ENCODE measurements at places on chromosomes 13 and 19. TPM values are rescaled to one million over a fixed set of nuclear protein-coding genes. Genes with fewer than 3 reads are reported as not detected.

GRCh38 chr13:46620471-46620870 lies 67.5 kb downstream of the LRCH1 start:
- H3K36me3 ChIP-seq = no peaks in the 10 kb centered on the region
- peaks cover 12% of the 10 kb centered on the region for H3K4me1 ChIP-seq
- no peak for DNase-seq
- no peak overlapping the region for H3K4me3 ChIP-seq
- no peak overlapping the region for H3K27ac ChIP-seq

- peaks cover 43% of the 10 kb centered on the region for H3K4me1 ChIP-seq
- no peak overlapping the region for H3K4me3 ChIP-seq
- no peak overlapping the region for H3K27ac ChIP-seq
- DNase-seq = no peak
- H3K36me3 ChIP-seq = peaks cover 24% of the 10 kb centered on the region
- H3K27me3 ChIP-seq = no peaks in the 10 kb centered on the region
Measured at GRCh38 chr19:39432677-39433025, 3.1 kb downstream of the RPS16 start.

GRCh38 chr13:34381228-34381627 lies 560.8 kb upstream of the NBEA start:
- H3K36me3 ChIP-seq = no peaks in the 10 kb centered on the region
- H3K4me1 ChIP-seq = no peaks in the 10 kb centered on the region
- no peaks in the 10 kb centered on the region for H3K27me3 ChIP-seq
- H3K4me3 ChIP-seq = no peak overlapping the region
- no peak for DNase-seq

The S1PR5 gene
- total RNA-seq = 1.6 TPM

GRCh38 chr19:16660763-16661479 lies at the start of gene TMEM38A:
TMEM38A (plus strand) TSS chr19:16661139; CDS start chr19:16661218, 79 bp downstream.
- peak within 1 kb of the TSS; percentile 82 for H3K27ac ChIP-seq
- peaks cover 37% of the 10 kb centered on the region for H3K4me1 ChIP-seq
- no peaks in the 10 kb centered on the region for H3K27me3 ChIP-seq
- DNase-seq = peak; percentile 37
- peaks cover 21% of the 10 kb centered on the region for H3K36me3 ChIP-seq

GRCh38 chr13:99087954-99088491 lies 110.2 kb upstream of the DOCK9 start:
- no peaks in the 10 kb centered on the region for H3K27me3 ChIP-seq
- peaks cover 35% of the 10 kb centered on the region for H3K4me1 ChIP-seq
- no peak for DNase-seq
- no peaks in the 10 kb centered on the region for H3K36me3 ChIP-seq
- H3K4me3 ChIP-seq = peak overlapping the region; percentile 88

GRCh38 chr13:50282016-50282415 lies 266.8 kb downstream of the KCNRG start:
- peaks cover 12% of the 10 kb centered on the region for H3K4me1 ChIP-seq
- no peak overlapping the region for H3K27ac ChIP-seq
- H3K27me3 ChIP-seq = no peaks in the 10 kb centered on the region
- H3K4me3 ChIP-seq = no peak overlapping the region
- no peak for DNase-seq

- no peak overlapping the region for H3K27ac ChIP-seq
- H3K4me3 ChIP-seq = no peak overlapping the region
- H3K27me3 ChIP-seq = no peaks in the 10 kb centered on the region
- H3K4me1 ChIP-seq = no peaks in the 10 kb centered on the region
- no peak for DNase-seq
Measured at GRCh38 chr13:27182844-27183497, 11.4 kb upstream of the USP12 start.

DNA sequence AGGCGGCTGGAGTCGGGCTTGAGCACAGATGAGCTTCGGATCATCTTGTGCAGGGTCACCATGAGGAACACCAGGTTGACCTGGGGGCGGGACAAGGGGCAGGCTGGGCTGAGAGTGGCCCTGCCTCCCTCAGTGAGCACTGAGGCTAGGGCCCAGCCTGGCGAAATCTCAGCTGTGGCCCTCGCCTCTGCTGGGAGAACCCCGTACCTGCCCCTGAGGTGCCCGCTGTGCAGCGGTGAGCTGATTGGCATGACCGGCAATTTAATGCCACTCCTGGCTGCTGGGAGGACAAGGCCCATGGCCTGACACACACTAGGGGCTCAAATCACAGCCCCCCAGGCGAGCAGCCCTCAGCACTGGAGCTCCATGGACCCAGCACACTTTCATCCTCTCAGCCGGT lies 19.7 kb upstream of the ASF1B start:
- DNase-seq = no peak
- H3K36me3 ChIP-seq = peaks cover 14% of the 10 kb centered on the region
- no peak overlapping the region for H3K4me3 ChIP-seq
- H3K27ac ChIP-seq = no peak overlapping the region
- no peaks in the 10 kb centered on the region for H3K4me1 ChIP-seq
- no peaks in the 10 kb centered on the region for H3K27me3 ChIP-seq

The HOMER3 gene
- total RNA-seq = 2.1 TPM

DNA sequence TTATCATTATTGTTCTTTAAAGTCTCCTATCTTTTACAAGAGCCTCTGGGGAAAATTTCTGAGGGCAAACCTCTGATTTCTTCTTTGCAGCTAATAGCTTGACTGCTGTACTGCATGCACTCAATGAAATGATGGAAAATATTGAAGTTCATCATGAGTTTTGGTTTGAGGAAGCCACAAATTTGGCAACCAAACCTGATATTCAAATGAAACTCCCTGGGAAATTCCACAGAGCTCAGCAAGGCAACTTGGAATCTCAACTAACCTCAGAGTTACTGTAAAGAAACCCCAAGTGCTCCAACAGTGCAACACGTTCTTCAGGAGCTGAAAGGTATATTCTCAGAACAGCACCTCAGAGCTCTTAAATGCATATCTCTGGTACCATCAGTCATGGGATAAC lies 14.2 kb upstream of the RNF6 start:
- no peak overlapping the region for H3K4me3 ChIP-seq
- no peak for DNase-seq
- H3K4me1 ChIP-seq = no peaks in the 10 kb centered on the region
- H3K27ac ChIP-seq = no peak overlapping the region
- H3K36me3 ChIP-seq = no peaks in the 10 kb centered on the region

The TMEM143 gene
- 31.8 TPM for total RNA-seq

DNA sequence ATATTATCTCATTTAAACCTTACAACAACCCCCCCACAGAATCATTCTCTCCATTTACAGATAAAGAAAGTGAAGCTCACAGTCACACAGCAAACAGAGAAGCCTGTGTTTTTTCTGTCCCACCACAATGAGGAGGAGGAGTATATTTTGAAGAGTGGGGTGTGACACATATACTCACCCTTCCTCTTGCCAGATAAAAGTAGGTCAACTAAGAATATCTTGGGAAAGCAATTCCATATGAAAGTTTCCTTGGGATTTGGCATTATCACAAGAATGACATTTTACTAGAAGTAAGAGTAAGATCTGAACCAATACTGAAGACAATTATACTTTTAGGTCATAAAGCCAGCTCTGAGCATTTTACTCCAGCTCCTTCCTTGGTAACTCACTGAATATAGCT lies 287.5 kb upstream of the HTR2A start:
- H3K4me3 ChIP-seq = no peak overlapping the region
- no peaks in the 10 kb centered on the region for H3K4me1 ChIP-seq
- DNase-seq = no peak
- no peaks in the 10 kb centered on the region for H3K27me3 ChIP-seq
- no peak overlapping the region for H3K27ac ChIP-seq
- no peaks in the 10 kb centered on the region for H3K36me3 ChIP-seq

The F10 gene
- not detected for total RNA-seq

DNA sequence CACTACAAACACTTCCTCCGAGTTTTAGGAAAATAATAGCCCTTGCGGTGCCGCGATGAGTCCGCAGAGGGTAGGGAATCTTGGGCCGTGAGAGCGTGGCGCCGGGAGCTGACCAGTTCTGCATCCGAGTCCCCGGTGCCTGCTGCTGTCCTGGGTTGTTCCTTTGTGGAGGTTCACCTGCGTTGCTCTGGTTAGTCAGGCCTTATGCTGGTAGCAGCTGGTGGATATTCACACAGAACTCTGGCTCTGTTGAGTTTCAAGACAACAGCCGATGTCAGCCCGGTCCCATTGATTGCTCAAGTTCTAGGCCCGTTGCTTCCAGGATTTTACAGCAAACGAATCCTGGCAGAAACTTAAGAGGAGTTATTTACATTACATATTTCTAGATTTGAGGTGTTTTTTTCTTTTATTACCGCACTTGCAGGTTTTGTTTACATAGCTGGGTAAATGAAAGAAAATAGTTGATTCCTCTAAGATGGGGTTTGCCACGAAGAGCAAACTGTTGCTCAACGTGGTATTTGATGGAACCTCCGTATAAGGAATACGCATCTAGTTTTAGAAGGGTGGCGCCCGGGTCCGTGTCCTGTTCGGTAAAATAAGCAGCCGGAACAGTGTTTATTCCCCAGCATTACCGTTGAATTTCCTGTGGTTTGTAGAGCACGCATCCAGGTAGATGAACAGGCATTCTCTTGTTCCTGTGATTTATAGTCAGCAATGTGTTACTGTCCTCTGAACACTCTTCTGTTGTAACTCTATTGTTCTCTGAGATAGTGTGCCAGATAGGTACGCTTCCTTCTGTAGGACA lies 1.3 kb downstream of the CLDN10 start:
- peaks cover 10% of the 10 kb centered on the region for H3K4me1 ChIP-seq
- no peak overlapping the region for H3K4me3 ChIP-seq
- no peak for DNase-seq
- no peak overlapping the region for H3K27ac ChIP-seq
- H3K36me3 ChIP-seq = no peaks in the 10 kb centered on the region

The GJB6 gene
- total RNA-seq = not detected

The KLK11 gene
- total RNA-seq = not detected

DNA sequence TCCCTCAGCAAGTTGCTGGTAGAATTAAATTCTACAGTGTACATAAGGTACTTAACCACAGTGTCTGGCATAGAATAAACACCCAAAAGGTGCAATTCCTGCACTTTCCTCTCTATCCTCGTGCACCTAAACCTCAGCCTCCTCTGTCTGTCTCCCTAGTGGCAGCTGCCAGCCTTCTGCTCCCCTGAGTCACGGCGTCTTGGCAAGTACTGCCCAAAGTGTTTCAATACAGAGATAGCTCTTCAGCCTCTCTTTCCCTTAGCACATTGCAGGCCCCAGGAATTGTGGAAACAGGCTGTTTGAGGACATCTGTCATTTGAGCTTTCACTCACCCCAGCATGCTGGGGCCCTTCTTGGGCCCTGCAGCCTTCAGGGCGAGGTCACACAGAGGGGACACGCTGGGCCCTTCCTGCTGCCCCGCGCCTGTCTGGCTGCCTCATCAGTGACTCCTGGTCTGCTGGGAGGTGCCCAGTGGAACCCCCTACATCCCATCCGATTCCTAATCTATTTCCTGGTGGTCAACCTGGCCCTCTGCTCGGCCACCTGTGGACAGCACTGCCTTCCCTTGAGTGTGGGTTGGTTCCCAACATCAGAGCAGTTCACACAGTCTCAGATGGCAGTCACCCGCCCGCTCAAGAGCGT lies 19.3 kb downstream of the COL4A2 start:
- H3K4me3 ChIP-seq = no peak overlapping the region
- H3K27me3 ChIP-seq = no peaks in the 10 kb centered on the region
- H3K36me3 ChIP-seq = no peaks in the 10 kb centered on the region
- H3K27ac ChIP-seq = no peak overlapping the region
- H3K4me1 ChIP-seq = no peaks in the 10 kb centered on the region

- no peaks in the 10 kb centered on the region for H3K4me1 ChIP-seq
- no peaks in the 10 kb centered on the region for H3K27me3 ChIP-seq
- no peak overlapping the region for H3K4me3 ChIP-seq
- no peak for DNase-seq
- H3K36me3 ChIP-seq = no peaks in the 10 kb centered on the region
- H3K27ac ChIP-seq = no peak overlapping the region
Measured at GRCh38 chr13:59776924-59777690, 386.6 kb downstream of the DIAPH3 start.

GRCh38 chr19:36060430-36060829 lies 5.7 kb downstream of the WDR62 start:
- peaks cover 3% of the 10 kb centered on the region for H3K4me1 ChIP-seq
- no peak overlapping the region for H3K27ac ChIP-seq
- no peaks in the 10 kb centered on the region for H3K27me3 ChIP-seq
- H3K36me3 ChIP-seq = no peaks in the 10 kb centered on the region
- DNase-seq = no peak
- H3K4me3 ChIP-seq = no peak overlapping the region

GRCh38 chr19:5154129-5154798 lies 185.4 kb downstream of the KDM4B start:
- no peak overlapping the region for H3K4me3 ChIP-seq
- H3K27ac ChIP-seq = no peak overlapping the region

GRCh38 chr13:29707876-29708543 lies 112.5 kb upstream of the SLC7A1 start:
- H3K36me3 ChIP-seq = no peaks in the 10 kb centered on the region
- no peaks in the 10 kb centered on the region for H3K4me1 ChIP-seq
- DNase-seq = peak; percentile 26
- H3K4me3 ChIP-seq = no peak overlapping the region
- H3K27ac ChIP-seq = no peak overlapping the region
- H3K27me3 ChIP-seq = no peaks in the 10 kb centered on the region

DNA sequence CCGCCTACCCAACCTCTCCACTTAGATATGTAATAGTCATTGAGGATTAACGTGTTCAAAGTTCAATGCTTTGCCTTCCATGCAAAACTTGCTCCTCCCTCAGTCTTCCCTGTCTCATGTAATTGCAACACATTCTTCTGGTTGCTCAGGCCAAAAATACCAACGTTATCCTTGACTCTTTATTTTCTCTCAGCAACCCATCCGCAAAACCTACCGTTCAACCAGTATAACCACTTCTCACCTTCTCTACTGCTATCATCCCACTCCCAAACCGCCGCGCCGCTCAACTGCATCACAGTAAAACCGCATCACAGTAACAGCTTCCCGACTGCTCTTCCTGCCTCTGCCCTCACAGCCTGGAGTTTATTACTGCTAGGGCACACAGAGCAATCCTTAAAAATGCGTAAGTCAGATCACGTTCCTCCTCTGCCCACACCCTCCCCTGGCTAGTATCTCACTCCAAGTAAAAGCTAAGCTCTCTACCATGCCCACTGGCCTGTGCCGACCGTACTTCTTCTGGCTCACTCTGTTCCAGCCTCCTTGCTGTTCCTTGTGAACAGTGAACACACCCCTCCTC lies 8.2 kb downstream of the MTIF3 start:
- no peak overlapping the region for H3K4me3 ChIP-seq
- DNase-seq = peak; percentile 63
- H3K27me3 ChIP-seq = no peaks in the 10 kb centered on the region

- H3K27me3 ChIP-seq = peaks cover 4% of the 10 kb centered on the region
- DNase-seq = no peak
- H3K36me3 ChIP-seq = no peaks in the 10 kb centered on the region
- H3K4me3 ChIP-seq = no peak overlapping the region
Measured at GRCh38 chr19:15748239-15748638, 10.5 kb downstream of the OR10H3 start.
